Stimulated activated CD4-positive, alpha-beta T cell treated with anti-CD3 and anti-CD28 coated beads, Interleukin-4, amount 100 ng/mL, for 4 hours (primary cell): ENCODE measurements at places on chromosomes 5 and 9.
A peak's percentile ranks its signal among the peaks of the same experiment; 100 is the strongest.

DNA sequence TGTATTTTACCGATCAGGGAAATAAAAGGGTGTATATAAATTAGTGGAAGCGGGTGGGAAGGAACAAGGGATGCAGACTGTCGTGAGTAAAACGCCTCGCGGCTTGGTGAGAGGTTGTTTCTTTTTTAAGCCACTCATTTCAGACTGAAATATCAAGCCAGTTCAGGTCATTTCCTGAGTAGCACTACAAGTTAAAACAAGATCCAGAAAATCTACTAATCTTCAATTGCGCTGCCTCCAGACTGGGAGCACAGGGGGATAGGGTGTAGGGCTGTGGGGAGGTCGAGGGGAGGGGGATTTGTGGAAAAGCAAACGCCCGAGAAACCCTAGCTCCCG is 140.8 kb downstream of the TSSK1B start:
- no peak for DNase-seq

DNA sequence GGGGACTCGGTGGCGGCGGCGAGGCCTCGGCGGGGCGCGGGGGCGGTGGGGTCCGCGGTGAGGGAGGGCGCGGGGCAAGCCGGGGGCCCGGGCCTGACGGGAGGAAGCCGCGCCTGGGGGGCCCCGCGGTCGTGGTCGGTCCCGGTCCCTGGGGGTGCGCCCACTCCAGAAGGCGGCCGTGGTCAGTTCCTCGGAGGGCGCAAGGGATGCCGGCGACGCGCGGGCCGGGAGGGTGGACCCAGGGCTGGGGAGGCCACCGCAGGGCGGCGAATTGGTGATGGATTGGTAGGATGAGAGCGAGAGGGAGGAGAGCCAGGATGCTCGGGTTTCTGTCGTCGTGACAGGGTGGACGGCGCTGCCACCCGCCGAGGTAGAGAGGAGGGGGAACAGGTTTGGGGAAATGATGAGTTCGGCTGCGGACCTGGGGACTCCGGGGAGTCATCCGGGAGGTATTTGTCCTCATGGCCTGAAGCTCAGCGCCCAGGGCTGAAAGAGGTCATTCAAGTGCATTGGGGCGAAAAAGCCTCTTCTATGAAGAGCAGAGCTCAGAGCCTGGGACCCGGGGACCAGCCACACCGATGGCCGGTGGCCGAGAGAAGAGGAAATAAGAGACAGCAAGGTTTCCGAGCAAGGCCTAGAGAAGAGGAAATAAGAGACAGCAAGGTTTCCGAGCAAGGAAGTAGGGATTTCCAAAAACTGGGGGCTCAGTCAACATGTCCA is 557 bp downstream of the GNG10 start:
- DNase-seq, result peak; percentile 13

GRCh38 chr5:99272576-99272975 is 343.8 kb upstream of the CHD1 start:
- no peak for DNase-seq

- DNase-seq, result peak; percentile 71
Observed at GRCh38 chr9:136901516-136902258, 15.4 kb downstream of the TRAF2 start.
